NB4 (cell line): ENCODE measurements at places on chromosomes 6 and 20.
A peak's percentile ranks its signal among the peaks of the same experiment; 100 is the strongest.

DNA sequence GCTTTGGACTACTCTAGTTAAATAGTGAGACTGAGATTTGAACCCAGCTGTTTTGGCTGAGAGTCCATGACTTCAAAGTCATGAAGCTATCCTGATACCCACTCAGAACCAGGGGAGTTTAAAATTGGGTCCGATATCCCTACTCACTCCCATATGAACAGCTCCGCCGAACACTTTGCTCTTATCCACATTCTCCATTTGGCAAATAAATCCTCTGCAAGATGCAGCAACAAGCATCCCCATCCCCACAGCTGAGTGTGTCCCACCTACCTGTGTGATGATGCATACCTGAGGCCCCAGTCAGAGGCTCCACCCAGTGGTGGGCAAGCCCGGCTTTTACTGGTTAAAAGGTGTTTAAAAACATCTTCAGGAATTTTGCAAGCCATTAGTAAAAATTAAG lies 108.3 kb upstream of the SLC24A3 start:
- no peak for DNase-seq

DNA sequence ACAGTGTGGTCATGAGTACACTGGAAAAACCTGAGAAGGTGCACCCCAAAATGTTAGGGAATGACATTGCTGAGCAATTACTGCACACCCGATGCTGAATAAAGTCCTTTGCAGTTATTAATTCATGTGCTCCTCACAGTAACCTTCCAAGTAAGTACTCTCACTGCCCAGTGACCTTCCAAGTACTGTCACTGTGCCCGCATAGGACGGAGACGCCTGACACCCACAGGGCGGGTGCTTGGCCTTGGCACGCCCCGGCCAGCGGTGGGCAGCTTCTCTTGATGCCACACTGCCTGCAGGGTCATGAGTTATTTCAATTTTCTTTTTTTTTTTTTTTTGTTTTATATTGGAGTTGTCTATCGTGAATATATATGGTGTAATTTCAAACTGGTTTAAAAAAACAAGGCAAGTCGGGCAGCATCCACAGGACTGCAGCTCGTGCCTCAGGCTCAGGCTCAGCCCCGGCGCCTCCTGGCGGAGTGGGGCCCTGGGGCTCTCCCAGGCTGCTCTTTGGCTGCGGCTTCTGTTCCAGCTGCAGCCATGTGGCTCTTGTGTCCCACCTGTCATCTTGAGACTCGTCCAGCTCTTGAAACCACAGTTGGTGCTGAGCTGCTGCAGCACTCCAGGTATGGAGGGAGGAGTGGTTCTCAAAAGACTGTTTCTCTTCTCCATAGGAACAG lies 27.0 kb downstream of the PNLDC1 start:
- no peak for DNase-seq

- no peak for DNase-seq
These were observed 135.1 kb upstream of the PMEPA1 start for GRCh38 chr20:57844626-57845596.

DNA sequence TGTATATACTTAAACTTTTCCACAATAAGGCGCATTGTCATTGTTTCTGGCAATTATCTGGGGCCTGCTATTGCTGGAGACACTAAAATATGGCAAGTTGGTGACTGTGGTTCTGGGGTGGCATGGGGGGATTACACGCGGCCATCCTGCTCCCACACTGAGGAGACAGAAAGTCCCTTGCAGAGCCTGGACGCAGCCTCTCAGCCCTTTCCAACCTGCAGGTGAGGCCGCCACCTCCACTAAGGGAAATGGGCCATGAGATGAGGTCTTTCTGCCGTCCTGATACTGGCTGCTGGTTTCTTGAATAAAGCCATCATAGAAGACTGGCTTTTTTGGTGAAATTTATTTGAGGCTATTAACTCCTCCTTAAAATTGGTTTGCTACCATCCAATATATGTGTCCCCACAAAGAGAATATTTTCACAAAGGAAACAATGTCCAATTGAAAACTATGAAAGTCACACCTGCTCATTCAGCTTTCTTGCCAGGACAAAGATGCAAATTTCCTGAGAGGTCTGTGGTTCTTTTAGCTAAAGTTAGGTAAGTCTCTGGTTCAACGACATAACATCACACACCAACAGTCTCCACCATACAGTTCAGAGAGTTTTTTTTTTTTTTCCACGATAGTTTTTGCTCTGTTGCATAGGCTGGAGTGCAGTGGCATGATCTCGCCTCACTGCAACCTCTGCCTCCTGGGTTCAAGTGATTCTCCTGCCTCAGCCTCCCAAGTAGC lies 13.0 kb downstream of the TXNDC5 start:
- DNase-seq, result no peak

- DNase-seq, result no peak
These were observed 24.8 kb downstream of the PTCHD4 start for GRCh38 chr6:48086187-48086586.

DNA sequence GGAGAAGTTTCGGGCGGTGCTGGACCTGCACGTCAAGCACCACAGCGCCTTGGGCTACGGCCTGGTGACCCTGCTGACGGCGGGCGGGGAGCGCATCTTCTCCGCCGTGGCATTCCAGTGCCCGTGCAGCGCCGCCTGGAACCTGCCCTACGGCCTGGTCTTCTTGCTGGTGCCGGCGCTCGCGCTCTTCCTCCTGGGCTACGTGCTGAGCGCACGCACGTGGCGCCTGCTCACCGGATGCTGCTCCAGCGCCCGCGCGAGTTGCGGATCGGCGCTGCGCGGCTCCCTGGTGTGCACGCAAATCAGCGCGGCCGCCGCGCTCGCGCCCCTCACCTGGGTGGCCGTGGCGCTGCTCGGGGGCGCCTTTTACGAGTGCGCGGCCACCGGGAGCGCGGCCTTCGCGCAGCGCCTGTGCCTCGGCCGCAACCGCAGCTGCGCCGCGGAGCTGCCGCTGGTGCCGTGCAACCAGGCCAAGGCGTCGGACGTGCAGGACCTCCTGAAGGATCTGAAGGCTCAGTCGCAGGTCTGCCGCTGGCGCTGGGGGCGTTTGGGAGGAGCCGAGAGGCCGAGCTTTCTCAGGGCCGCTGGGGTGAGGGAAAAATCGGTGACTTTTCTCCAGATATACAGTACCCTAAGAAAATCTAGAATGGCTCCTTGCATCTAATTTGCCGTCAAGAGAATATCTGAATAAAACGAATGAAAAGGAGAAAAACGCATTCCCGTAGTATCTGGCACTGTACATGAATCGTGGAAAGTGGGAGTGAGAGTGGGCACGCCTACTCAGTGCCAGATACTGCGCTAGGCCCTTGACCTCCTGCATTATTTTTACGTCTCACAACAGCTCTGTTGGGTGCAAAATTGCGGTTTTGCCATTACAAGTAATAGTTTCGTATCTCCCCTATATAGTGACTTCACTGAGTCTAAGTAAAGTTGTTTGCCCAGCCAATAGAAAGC lies 1.0 kb downstream of the CALHM6 start:
- peak; percentile 45 for DNase-seq

GRCh38 chr6:14348389-14348788 lies 230.8 kb downstream of the CD83 start:
- DNase-seq, result peak; percentile 52

DNA sequence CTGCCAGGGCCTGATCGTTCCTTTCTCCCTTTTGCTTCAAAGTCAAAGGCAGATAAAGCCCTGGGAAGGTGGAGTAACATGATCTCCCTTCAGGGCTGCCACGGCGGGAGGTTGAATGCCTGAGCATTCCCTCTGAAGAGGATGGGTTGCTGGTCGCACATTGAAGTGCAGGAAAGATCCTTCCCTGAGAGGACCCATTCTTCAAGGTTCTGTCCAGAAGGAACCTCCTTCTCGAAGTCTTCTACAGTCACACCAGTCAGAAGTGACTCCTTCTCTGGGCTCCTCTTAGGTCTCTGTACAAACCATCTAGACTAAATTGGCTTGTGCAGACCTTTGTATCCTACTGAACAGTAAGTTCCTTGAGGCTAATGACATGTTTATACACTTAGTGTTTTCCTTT lies 192.6 kb upstream of the VGLL2 start:
- no peak for DNase-seq

DNA sequence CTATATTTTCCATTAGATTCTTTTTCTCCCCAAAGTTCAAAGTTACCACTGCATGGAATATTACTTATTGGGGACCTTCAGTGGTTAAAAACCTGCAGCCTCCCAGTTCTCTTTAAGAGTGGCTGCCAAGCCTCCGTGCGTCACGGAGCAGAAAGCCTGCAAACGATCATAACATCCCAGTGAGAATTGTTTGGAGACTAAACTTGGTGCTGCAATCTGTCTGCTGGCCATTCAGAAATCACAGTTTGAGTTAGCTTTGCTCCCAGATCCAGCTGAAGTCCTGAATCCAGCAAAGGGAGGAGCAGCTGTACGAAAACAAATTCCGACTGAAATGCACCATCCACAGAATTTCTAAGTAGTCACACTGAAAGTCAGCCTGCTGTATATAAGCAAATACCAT lies 213.5 kb upstream of the PDE10A start:
- no peak for DNase-seq
